ENCODE measurements at places on chromosomes 16 and 17. TPM values are rescaled to one million over a fixed set of nuclear protein-coding genes. Genes with fewer than 3 reads are reported as not detected.

GRCh38 chr16:47617732-47618131, 156.6 kb downstream of the PHKB start:
- DNase-seq: no peak

DNA sequence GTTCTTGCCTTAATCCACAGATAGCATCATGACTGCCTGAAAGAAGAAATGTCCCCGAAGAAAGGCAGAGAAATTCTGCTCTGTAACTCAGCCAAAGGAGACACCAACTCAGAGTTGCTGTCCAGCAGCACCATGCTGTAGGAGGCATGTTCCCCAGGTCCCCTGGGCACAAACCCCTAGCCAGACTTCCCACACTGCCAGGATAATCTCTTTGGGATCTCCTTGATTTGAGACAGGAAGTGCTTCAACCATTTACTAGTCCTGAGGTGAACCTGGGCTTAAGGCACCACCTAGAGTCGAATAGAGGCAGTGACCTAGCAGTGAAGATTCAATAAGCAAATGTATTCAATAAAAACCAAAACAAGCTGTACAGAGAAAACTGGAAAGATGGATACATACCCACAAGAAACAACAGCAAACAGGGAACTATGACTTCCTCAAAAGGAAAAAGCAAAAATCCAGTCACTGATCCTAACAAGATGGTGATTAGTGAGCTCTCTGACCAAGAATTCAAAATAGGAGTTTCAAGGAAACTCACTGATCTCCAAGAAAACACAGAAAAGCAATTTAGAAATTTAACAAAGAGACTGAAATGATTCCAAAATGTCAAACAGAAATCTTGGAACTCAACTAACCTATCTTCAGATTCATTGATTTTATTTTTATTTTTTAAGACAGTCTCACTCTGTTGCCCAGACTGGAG, 5.7 kb downstream of the OR4D2 start:
- DNase-seq: no peak

GRCh38 chr17:82205720-82206508, 6.7 kb downstream of the CCDC57 start:
- peak; percentile 89 for DNase-seq

GRCh38 chr16:31344712-31345111, 10.3 kb upstream of the ITGAX start:
- DNase-seq: no peak

DNA sequence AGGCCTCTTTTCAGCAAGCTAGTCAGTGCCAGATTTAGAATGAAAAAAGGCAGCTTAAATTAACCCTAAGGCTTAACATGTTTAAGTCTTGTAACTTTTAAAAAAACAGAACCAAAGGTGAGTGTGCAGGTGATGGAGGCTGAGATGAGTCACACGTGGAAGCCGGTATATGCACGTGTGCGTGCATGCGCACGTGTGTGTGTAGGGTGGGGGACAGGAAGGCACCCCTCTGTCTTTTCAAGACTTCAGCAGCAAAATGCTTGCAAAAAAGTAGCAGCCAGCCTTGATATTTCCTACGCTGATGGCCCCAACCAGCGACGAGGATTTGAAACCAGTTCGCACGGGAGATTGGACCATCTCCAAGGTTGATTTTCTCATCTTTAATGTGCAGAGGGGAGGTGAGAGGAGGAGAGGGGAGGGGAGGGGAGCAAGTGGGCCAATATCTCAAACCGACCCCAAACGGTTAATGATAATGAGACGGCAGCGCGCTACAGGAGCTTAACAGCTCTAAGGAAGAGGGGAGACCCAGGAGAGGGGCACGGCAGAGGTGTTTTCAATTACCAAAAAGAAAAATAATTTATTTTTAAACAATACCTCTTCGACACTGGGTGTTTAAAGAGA, 154.7 kb downstream of the ZNF423 start:
- no peak for DNase-seq

DNA sequence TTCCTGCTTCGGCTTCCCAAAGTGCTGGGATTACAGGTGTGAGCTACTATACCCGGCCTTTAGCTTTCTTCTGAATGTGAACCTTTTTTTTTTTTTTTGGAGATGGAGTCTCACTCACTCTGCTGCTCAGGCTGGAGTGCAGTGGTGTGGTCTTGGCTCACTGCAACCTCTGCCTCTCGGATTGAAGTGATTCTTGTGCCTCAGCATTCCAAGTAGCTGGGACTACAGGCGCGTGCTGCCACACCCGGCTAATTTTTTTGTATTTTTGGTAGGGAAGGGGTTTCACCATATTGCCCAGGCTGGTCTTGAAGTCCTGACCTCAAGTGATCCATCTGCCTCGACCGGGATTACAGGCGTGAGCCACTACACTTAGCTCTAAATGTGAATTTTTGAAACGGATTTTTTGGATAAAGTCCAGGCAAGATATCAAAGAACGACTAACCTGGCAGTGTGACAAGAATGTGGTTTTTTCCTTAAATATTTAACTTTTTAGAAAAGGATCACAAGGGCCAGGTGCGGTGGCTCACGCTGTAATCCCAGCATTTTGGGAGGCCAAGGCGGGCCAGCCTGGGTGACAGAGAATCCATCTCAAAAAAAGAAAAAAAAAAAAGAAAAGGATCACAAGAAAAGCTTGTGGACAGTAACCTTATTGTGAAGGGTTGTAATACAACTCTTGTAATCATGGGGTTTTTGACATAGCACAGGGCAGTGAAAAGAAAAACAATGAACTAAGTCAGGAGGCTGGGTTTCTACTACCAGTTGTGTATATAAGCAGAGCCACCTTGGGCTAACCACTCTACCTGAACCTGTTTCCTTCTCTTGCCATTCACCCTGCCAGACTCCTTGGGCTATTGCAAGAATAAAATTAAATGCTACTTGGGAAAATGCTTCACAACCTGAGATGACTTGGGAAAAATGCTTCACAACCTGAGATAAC, 6.2 kb downstream of the BRCA1 start:
- DNase-seq: no peak

DNA sequence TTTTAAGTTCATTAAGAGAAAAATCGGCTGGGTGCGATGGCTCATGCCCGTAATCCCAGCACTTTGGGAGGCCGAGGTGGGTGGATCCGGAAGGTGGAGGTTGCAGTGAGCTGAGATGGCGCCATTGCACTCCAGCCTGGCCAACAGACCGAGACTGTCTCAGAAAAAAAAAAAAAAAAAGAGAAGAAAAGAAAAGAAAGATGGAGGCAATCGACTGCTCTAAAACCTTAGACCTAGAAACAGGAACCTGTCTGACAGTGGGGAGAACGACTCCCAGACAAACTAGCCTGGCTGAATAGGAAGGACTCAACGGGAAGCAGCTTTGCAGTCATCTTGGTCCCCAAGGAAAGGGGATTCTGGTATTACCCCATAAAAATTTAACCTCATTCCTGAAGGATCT, 13.7 kb downstream of the MRC2 start:
- no peak for DNase-seq

DNA sequence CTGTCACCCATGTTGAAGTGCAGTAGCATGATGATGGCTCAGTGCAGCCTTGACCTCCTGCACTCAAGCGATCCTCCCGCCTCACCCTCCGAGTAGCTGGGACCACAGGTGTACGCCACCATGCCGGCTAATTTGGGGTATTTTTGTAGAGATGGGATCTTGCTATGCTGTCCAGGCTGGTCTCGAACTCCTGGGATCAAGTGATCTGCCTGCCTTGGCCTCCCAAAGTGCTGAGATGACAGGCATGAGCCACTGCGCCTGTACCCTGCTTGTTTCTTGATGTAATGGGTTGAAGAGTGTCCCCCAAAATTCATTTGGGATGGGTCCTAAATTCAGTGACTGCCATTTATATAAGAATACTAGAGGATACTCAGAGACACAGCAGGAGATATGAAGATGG, 57.2 kb downstream of the ABCC6 start:
- DNase-seq: no peak

Gene CYB561
- 14.7 TPM for total RNA-seq

Gene AHSP
- total RNA-seq: not detected

Gene CBX8
- 8.2 TPM for total RNA-seq

Gene CD300A
- 1.9 TPM for total RNA-seq
